ENCODE measurements at places on chromosomes 13 and 19.
A peak's percentile ranks its signal among the peaks of the same experiment; 100 is the strongest.

DNA sequence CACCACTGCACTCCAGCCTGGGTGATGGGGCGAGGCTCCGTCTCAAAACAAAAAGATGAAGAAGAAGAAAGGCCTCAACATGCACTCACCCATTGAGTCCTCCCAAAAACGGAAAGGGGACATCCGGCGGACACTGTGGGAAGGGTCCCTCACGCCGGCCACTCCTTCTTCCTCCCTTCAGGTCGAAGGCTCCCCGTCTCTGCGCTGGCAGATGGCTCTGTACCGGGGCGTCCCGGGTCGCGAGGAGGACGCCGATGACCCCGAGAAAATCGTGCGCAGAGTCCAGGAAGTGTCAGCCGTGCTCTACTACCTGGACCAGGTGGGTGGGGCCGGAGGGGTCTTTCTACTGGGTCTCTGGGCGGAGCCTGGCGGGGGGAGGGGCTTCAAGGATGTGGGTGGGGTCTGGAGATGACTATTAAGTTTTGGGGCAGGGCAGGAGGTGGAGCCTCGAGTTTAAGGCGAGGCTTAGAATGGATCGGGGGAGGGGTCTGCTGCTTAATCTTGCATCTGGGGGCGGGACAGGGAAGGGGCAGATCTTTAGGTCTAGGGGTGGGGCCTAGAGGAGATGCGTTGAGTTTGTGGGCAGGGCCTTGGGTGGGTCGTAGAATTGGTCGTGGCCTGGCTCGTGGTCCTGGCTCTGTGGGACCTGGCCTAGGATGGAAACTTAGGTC, 90.2 kb downstream of the MAP4K1 start:
- no peak for DNase-seq

GRCh38 chr19:51009061-51009891, 7.9 kb upstream of the KLK8 start:
- DNase-seq: no peak

- no peak for DNase-seq
These were observed 3.6 kb downstream of the LGALS7 start for GRCh38 chr19:38769635-38770211.

DNA sequence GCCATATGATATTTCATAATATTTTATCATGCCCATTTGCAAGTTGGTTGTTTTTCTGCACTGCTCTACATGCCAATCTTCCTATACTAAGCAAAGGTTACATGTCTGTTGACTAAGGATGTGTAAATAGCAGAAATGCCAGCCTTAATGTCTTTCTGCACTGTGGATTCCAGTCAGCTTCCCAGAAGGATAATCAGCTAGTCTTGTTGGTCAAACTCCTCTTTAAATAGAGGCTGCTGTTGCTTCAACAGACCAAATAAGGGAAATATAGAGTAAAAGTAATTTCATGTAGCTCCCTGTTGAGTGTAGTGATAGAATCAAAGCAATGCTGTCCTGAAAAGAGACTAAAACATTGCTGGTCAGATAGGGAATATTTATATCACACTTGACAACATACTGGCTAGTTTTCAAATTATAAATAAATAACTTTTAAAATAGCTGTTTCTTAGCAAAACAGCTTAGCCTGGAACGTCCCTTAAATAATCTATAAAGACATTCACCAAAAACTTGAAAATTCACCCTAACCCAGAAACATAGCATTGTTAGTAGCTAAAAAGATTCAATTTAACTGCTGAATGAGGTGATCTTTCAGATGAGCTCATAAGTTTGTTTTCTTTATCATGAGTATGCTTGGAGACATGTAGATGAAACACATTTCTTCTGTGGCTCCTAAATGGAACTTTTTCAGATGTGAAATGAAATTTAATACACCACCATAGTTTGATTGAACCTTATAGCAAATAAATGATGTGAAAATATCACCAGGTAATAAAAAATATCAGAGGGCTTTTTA, 56.6 kb downstream of the FRY start:
- DNase-seq: peak; percentile 91

Measured in HepG2 (cell line).